AG04450 (cell line): ENCODE measurements at places on chromosomes 6 and 20. TPM values are rescaled to one million over a fixed set of nuclear protein-coding genes. Genes with fewer than 3 reads are reported as not detected.

DEF6 gene
- polyA plus RNA-seq = 2.5 and 2.6 TPM in 2 replicates

FOXC1 gene
- polyA plus RNA-seq = 3.0 and 3.7 TPM in 2 replicates

BPI gene
- polyA plus RNA-seq = 0.04 and 0.12 TPM in 2 replicates

VNN1 gene
- 0.06 TPM in 1 of 2 replicates, not detected in the other for polyA plus RNA-seq

TPMT gene
- polyA plus RNA-seq = 20.5 and 25.8 TPM in 2 replicates

EMILIN3 gene
- 0.12 and 0.17 TPM in 2 replicates for polyA plus RNA-seq

PBX2 gene
- polyA plus RNA-seq = 56.5 and 59.2 TPM in 2 replicates

SLC4A11 gene
- 0.47 and 0.53 TPM in 2 replicates for polyA plus RNA-seq

ANKRD6 gene
- 0.10 and 0.21 TPM in 2 replicates for polyA plus RNA-seq

PACRG gene
- polyA plus RNA-seq = not detected in 2 replicates

CGA gene
- polyA plus RNA-seq = 0.19 and 0.26 TPM in 2 replicates

DNA sequence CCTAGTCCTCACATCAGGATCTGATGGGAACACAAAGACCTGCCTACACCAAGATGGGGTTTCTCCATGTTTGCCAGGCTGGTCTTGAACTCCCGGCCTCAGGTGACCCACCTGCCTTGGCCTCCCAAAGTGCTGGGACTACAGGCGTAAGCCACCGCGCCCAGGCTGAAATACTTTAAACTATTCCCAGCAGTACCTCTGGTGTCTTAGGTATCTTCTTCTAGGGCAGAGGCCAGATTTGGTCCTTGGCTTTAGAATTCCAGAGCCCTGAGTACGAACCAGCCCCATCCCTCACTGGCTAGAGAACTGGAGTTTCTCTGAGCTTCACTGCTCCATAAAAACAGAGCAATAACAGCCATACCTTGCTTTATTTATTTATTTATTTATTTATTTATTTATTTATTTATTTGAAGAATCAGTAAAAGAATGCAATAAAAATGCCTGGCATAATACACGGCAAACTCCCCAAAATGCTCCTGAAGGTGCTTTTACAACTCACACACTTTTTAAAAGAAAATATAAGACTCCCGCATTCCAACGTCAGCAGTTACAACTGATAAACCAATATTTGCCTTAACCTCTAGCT lies 312.1 kb downstream of the TFAP2C start:
- DNase-seq = no peak

DNA sequence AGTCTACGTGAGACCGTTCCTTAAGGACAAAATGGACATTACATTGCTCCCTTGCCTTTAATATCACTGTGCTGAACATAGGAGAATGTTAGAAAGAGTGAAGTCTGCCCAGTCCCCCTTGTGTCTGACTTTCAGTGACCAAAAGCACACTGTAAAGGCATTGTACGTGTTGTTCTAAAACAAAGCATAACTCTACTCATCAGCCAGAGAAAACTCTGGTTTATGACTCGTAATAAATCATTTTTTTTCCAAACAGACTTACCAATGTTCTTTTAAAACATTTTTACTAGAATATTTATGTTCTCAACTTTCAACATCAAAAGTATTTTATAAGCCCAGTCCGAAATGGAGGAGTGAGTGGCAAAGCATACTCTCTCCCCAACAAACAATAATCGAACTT lies 262.5 kb downstream of the GJA1 start:
- DNase-seq = no peak

GRCh38 chr6:50979171-50979525 lies 160.5 kb downstream of the TFAP2B start:
- DNase-seq = no peak

DNA sequence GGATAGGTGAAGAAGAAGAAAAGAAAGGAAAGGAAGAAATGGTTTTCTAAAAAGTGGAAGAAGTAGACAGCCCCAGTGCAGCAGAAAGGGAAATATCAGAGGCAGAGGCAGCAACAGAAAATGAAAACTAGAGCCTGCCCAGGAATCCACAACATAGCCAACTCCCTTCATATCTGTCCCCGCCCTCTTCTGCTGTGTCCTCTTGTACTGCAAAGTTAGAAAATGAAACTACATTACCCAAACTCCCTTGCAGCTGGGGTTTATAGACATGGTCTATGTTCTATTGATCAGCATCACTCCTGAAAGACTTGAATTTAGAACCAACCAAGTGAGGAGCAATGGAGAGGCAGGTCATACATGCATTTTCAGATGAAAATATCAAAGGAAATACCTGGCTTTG lies 200.5 kb upstream of the PHACTR1 start:
- no peak for DNase-seq

GRCh38 chr6:152682141-152682540 lies 15.6 kb upstream of the MYCT1 start:
- no peak for DNase-seq

GRCh38 chr20:34638039-34638292 lies 38.9 kb downstream of the PIGU start:
- no peak for DNase-seq

- peak; percentile 30 for DNase-seq
These were observed 164.9 kb upstream of the SASH1 start for GRCh38 chr6:148177589-148178233.

GRCh38 chr6:165109011-165109410 lies 200.4 kb downstream of the C6orf118 start:
- DNase-seq = no peak

GRCh38 chr6:148780918-148781436 lies 34.1 kb downstream of the UST start:
- no peak for DNase-seq

DNA sequence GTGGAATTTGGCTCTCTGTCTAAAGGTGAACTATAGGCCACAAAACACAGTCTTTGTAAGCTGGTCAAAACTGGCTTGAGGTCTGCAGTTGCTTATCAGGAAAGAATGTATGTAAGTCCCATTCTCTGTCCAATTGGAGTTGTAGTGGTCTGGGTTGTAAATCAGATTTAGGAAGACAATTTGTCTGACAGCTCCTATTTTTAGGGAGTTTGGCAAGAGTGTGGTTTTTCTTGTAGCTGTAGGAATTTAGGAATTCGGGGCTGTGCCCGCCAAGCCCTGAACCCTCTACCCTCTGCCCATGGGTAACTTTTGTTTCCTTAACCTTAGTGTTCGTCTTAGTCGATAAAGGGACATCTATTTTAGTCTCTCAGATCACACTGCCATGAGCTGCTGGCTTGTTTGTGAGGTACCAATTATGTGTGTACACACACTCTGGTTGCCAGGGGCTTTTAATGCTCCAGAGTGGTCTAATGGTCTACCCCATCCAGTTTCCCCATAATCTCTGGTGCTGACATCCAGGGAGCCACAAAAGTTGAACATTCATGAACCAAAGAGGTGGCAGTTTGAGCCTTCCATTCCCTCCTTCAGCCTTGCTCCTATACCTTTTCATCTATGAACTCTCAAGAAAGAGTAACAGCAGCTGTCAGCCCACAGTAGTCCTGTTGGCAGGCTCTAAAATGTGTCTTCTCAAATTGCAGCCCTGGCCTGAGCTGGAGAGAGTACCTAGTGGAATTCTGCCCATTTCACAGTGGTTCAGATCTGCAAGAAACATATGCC lies 93.0 kb downstream of the ANKRD6 start:
- DNase-seq = no peak

DNA sequence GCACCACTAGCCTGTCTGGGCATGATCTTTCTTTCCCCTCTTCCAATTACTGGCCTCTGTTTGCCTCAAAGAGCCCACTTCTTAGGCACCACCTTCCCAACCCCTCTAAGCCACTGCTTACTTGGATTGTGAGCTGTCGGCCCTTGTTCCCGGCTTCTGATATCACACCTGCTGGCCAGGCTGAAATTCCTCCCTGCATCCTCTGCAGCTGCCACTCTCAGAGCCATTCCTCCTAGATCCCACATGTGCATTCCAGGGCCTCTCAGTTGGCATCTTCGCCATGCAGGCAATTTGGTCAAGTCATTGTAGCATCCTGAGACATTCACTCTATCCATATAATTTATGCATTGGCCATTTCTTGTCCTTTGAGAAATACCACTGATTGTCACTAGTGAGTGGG lies 135.9 kb downstream of the OLIG3 start:
- DNase-seq = no peak

- peak; percentile 86 for DNase-seq
These were observed 73.0 kb downstream of the SHPRH start for GRCh38 chr6:145891126-145891525.

DNA sequence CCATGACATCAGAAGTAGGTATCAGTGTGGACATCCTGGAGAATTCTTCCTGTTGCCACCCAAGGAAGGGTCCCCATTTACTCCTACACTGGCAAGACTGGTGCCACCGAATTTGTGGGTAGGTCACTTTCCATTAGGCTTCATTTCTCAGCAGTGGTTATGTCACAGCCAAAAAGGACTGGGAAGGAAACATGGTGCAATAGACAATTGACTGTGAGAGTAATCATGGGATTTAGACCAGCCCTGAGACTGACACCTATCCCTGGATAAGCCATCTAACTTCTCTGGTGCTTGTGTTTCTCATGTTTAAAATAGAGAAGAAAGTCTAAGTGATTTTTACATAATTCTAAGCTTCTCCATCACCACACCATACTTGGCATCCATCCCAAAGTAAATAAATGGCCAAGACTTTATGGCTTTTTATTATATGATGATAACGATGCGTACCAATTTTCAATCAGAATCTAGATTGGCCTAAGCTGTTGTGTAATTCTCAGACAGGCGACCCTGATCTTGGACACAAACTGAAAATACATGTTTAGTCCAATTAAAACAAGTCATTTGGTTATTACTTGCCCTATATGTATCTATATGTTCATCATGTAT lies 10.2 kb downstream of the SMPDL3A start:
- DNase-seq = no peak

GRCh38 chr6:102759415-102759814 lies 1365.9 kb downstream of the GRIK2 start:
- DNase-seq = no peak

- DNase-seq = peak; percentile 20
These were observed 499.6 kb upstream of the SULF2 start for GRCh38 chr20:48284837-48285236.

GRCh38 chr6:143427109-143427817 lies 23.2 kb downstream of the ADAT2 start:
- peak; percentile 79 for DNase-seq

DNA sequence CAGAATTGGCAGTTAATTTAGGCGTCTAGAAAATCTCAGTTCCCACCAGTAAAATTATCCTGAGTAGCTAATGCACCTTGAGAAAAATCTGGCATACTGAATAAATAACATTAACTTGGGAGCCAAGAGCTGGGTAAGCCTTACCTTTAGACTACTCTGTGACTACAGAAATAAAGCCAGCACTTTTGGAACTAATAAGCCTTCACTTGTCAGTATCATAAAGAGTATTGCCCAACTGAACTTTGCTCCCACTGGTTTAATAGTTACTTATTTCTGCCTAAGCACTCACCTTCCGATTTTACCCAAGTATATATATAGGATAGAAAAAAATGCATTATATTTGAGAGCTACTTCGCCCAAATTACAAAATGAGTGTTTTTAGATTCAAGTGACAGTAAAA lies 10.7 kb downstream of the FAM8A1 start:
- no peak for DNase-seq

DNA sequence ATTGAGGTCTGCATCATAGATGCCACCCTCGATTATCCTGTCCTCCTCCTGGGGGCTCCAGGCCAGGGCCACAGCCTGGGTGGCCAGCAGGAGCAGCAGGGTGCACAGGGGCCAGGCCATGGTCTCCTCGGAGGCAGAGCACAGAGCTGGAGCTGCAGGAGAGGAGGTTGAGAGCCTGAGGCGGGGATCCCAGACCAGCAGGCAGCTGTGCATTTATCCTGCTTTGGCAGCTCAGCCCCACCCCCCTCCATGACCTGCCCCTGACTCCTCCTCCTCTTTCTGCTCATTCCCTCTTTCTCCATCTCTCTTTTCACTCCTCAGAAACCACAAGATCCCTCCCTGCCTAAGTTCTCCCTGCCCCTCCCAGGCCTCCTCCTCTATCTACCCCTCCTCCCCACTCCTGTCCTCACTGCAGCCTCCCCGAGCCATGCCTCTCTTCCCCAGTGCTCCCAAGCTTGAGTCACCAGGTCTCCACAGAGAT lies at the start of gene CST2:
Gene CST2, minus strand, starts transcription at position 189 of the 481 bp plus-strand sequence. Its CDS starts 69 bp downstream, at position 120.
- DNase-seq = no peak

GRCh38 chr20:58697201-58697866 lies 4.7 kb downstream of the NPEPL1 start:
- no peak for DNase-seq

DNA sequence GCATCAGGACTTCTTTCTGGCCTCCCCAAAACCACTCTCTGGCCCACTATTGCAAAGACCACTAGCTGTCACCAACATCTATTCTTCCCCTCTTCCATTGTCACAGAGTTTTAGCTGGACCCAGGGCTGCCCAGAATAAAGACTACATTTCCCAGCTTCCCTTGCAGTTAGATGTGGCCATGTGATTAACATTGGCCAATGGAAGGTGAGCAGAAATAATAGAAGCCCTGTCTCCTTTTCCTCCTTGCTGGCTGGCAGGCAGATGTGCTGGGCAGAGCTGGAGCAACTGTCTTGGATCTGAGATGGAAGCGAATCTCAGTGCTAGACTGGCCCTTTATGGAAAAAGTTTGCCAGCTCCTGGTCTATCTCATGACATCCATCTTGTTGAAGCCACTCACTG lies 97.0 kb downstream of the KCNB1 start:
- DNase-seq = no peak

DNA sequence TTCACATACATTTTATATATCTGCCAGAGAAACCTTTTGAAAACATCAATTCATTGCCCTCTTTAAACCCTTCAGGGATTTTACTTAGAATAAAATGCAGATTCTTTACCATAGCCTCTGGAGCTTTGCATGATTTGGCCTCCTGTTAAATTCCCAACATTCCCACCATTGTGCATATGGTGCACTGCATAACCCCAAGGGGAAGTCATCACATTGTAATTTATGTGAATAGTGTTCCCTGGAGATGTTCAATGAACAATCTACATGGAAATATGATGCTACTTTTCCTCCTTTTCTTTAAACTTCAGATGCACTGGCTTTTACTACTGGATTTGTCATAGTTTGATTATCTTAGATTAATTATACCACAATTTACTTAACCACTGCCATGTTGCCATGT lies 94.7 kb downstream of the PHF3 start:
- DNase-seq = no peak

- no peak for DNase-seq
These were observed 212.6 kb upstream of the EXOC2 start for GRCh38 chr6:905556-905955.

GRCh38 chr6:115838216-115838615 lies 222.5 kb downstream of the FRK start:
- DNase-seq = no peak

- no peak for DNase-seq
These were observed 71.6 kb downstream of the KIF6 start for GRCh38 chr6:39653612-39654011.

GRCh38 chr6:117870486-117871242 lies 36.4 kb upstream of the SLC35F1 start:
- DNase-seq = no peak

DNA sequence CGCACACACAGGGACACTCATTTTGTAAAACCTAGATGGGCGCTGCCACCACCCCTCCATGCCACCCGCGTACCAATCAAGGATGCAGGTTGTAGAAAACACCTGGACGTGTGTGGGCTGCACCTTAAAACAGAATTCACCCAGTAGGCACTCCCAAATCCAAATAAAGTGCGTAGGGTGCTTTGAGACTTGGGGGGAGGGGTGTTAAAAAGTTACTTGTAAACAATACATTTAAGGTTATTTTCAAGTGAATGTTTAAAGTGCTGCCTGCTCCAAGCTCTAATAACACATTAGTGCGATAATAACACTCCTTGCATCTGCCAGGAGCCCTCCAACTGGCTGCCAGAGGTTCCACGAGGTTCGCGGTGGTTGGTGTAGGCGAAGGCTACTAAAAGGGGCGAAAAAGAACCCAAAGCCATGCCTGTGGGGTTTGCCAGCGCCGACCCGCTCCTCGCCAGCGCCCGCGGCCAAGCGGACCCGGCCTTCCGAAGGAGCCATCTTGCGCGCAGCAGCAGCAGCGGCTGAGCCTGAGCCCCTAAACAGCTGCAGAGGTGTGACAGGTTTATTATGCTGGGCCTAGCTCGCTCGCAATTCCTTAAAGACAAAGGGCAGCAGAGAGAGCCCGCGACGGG lies 11.5 kb downstream of the FOXC1 start:
- no peak for DNase-seq
